ENCODE measurements at places on chromosomes 2 and 18. TPM values are rescaled to one million over a fixed set of nuclear protein-coding genes. Genes with fewer than 3 reads are reported as not detected.

Gene SRBD1
- 13.4 TPM for total RNA-seq

Gene AQP4
- not detected for total RNA-seq

Gene LYG2
- total RNA-seq: not detected

Gene SLC40A1
- total RNA-seq: under 0.01 TPM

Gene SAG
- 0.12 TPM for total RNA-seq

Gene ACMSD
- not detected for total RNA-seq

Gene AGXT
- 0.10 TPM for total RNA-seq

- no peak for DNase-seq
These were observed 144.3 kb upstream of the DAPL1 start for GRCh38 chr2:158650646-158651357.

GRCh38 chr18:78521744-78522143 is 457.9 kb upstream of the SALL3 start:
- no peak for DNase-seq

DNA sequence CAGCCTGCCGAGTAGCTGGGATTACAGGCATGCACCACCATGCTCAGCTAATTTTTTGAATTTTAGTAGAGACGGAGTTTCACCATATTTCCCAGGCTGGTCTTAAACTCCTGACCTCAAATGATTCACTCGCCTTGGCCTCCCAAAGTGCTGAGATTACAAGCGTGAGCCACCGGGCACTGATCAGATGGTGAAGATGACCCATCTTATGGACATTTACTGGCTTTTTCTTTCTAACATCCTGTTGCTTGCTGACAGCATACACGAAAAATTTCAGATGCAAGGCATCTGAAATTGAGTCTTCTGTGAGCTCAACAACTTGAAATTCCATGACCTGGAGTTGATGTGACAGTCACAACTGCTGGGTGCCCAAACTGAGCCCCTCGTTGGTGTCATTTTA is 859.5 kb upstream of the CNTNAP5 start:
- DNase-seq: no peak

- no peak for DNase-seq
These were observed 15.1 kb downstream of the NMS start for GRCh38 chr2:100485396-100485795.

DNA sequence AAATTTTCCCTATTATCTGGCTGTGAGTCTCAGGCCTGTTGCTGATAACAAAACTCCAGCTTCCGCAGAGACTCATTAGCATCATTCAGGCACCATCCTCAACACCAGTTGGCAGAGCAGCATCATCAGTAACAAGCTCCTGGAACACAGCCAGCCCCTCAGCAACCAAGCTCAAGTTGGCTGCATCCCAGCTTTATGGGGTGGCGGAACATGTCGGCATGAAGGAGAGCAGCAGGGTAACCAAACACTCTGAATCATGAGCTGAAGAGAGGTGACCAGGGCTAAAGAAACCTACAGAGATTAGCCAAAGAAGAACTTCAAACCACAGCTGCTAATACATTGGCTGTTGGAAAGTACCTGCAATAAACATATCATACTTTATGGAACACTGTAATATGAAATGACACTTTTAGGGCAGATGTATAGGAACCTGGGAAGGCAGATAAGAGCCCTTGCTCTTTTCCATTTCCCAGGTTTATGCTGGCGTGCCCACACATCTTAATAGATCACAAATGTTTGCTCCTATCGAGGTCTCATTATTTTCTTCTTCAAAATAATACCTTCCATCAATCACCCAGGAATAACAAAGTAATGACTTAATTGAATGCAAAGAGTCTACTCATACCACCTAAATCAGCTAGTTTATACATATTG is 63.8 kb downstream of the PDE11A start:
- DNase-seq: peak; percentile 68

DNA sequence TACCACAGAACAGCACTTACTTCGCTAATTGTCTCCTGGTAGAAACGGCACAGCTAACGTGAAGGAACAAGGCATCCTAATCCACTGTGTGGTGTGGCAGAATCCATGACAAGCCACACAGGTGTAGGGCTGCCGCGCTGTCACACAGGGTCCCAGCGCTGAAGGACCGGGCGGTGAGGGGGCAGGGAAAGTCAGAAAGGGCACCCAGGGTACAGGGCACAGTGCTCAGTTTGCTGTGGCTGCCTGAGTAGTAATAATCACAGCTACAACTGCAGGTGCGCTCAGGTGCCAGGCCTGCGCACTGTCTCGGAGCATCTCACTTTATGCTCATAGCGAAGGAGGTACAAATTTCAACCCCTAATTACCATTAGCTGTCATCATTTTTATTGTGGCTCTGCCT is 55.2 kb upstream of the CAB39 start:
- DNase-seq: no peak

GRCh38 chr2:95799892-95800291 is 191.7 kb downstream of the ANKRD36C start:
- no peak for DNase-seq

- DNase-seq: no peak
These were observed 177.3 kb upstream of the SPOPL start for GRCh38 chr2:138324068-138324771.

DNA sequence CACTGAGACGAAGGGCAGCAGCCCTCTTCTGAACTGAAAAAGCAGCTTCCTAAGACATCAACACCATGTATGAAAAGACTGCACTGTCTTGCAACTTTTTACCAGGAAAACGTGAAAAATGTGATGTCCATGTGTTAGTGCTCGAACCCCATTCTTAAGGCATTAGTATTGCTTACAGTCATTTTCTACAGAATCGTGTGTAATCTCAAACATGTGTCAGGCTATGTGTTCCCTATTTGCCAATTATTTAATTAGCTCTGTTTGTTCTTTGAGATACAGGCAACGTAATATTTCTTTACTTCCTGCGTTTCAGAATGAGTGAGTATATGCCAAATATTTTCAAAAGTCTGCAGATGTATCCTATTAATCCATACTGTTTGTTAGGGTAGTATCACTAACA is 307.7 kb upstream of the CCDC68 start:
- no peak for DNase-seq

- peak; percentile 98 for DNase-seq
These were observed 50.1 kb downstream of the MAP2 start for GRCh38 chr2:209473930-209474419.

DNA sequence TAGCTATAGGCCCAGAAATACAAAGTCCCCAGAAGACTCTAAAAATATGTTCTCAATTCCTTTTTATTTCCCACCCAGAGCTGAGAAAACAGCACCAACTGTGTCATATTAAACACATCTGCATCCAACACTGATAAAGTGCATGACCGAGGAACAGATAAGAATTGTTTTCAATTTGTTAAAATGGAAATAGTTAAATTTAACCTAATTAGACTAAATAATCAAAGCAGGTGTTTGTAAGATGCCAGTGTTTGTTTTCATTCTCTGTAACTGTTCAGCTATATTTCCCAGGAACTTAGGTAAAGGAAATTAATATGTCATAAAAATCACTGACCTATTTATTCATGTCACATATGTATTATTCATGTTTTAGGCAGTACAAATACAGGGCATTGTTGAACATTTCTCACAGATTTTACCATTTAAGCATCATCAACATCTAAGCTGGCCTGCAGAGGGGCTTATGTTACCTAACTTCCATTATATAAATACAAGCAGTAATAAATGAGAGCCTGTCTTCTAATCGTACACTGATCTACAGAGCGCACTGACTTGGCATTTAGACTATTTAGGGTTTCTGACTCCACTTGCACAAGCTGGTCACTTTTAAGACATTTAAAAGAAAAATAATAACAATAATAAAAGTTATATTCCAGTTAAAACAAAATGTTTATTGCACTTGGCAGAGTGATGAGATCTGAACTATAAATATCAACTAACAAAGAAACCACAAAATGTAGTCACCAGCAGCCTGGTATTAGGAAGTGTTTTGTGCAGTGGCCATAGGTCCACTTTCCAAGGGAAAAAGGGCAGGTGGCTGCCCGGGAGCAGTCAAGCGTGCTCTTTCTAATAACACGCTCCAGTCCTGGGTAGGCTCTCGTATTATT is 86.6 kb upstream of the ZFP36L2 start:
- peak; percentile 83 for DNase-seq

All from RPMI7951 (cell line).